Lung (tissue), 17 donors: ENCODE measurements at places on chromosomes 4 and X. TPM values are rescaled to one million over a fixed set of nuclear protein-coding genes. Genes with fewer than 3 reads are reported as not detected.
A peak's percentile ranks its signal among the peaks of the same experiment; 100 is the strongest.

DNA sequence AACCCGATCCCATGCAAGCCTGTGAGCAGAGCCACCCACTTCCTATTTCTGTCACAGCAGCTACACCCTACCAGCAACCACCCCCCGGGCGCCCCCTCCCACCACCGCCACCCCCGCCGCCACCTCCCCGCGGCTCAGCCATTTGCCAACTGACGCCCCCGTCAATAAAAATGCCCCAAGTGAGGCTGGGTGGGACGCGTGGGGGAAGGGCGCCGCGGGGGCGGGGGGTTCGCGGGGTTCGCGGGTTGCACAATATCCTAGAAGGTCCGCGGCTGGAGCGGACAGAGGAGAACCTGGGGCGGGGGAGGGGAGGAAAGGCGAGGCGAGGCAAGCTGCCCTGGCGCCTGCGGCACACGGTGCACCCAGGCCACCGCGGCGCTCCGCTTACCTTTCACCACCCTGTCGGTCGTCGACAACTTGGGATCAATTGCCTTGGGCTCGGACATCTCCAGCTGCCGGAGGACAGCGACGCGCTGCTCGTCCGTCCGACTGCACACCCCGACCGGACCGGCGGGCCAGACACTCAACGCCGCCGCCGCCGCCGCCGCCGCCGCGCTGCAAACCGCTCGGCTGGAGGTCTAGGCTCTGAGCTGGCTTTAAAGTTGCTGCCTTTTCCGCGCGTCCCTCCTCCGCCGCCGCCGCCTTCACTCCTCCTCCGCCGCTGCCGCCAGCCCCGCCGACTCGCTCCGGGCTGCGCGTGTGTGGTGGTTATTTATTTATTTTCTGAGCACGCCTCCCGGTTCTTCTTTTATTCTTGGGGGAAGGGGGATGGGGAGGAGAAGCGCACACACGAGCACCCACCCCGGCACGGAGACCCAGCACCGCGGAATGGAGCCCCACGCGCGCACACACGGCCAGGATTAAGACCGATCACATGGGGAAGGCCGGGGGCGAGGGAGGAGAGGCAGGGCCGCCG is 717 bp downstream of the PPP3CA start:
- no peaks in the 10 kb centered on the region for H3K36me3 ChIP-seq
- H3K4me3 ChIP-seq, result peak overlapping the region; percentile 97
- no peaks in the 10 kb centered on the region for H3K27me3 ChIP-seq
- H3K27ac ChIP-seq, result peak overlapping the region; percentile 95
- H3K4me1 ChIP-seq, result peaks cover 3% of the 10 kb centered on the region
- DNase-seq, result peak; percentile 69

DNA sequence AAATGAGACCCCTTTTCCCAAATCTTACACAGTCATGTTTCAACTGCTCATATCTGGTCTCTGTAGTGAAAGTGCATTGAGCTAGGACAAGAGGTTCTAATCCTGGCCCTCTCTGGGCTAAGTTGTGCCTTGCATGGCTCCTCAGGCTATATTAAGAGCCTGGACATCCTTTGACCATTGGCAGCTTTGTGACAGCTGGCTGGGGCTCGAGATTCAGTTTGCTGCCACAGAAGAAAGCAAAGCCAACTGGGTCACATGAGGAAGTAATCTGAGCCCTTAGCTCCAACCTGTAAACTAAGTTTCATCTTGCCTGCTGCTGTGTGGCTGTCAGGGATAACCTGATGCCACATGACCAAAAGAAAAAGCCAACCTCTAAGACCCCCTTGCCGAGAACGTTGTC is 51.8 kb upstream of the JADE1 start:
- H3K4me3 ChIP-seq, result no peak overlapping the region
- H3K27ac ChIP-seq, result no peak overlapping the region
- no peaks in the 10 kb centered on the region for H3K4me1 ChIP-seq
- peak; percentile 40 for DNase-seq
- no peaks in the 10 kb centered on the region for H3K36me3 ChIP-seq

GRCh38 chr4:173704201-173704600 is 174.2 kb upstream of the HAND2 start:
- no peaks in the 10 kb centered on the region for H3K27me3 ChIP-seq
- no peaks in the 10 kb centered on the region for H3K4me1 ChIP-seq
- H3K27ac ChIP-seq, result no peak overlapping the region
- H3K36me3 ChIP-seq, result no peaks in the 10 kb centered on the region

KLB gene
- total RNA-seq, result 0.80 TPM

GRCh38 chrX:125604448-125604847 is 284.8 kb downstream of the TEX13C start:
- no peaks in the 10 kb centered on the region for H3K36me3 ChIP-seq
- no peak overlapping the region for H3K4me3 ChIP-seq
- no peaks in the 10 kb centered on the region for H3K4me1 ChIP-seq
- DNase-seq, result no peak
- no peak overlapping the region for H3K27ac ChIP-seq

GRCh38 chrX:5810636-5811035 is 418.0 kb downstream of the NLGN4X start:
- H3K27ac ChIP-seq, result no peak overlapping the region
- H3K27me3 ChIP-seq, result no peaks in the 10 kb centered on the region
- H3K4me3 ChIP-seq, result no peak overlapping the region

FDCSP gene
- total RNA-seq, result not detected

- H3K4me3 ChIP-seq, result no peak overlapping the region
- no peaks in the 10 kb centered on the region for H3K36me3 ChIP-seq
- peaks cover 15% of the 10 kb centered on the region for H3K4me1 ChIP-seq
- DNase-seq, result peak; percentile 36
- no peak overlapping the region for H3K27ac ChIP-seq
- H3K27me3 ChIP-seq, result no peaks in the 10 kb centered on the region
These were observed 109.5 kb upstream of the EOLA2 start for GRCh38 chrX:150047818-150048217.

GRCh38 chrX:18271725-18272124 is 51.0 kb upstream of the BEND2 start:
- H3K27me3 ChIP-seq, result peaks cover 5% of the 10 kb centered on the region
- DNase-seq, result no peak
- no peak overlapping the region for H3K27ac ChIP-seq
- H3K4me1 ChIP-seq, result no peaks in the 10 kb centered on the region
- H3K4me3 ChIP-seq, result no peak overlapping the region
- no peaks in the 10 kb centered on the region for H3K36me3 ChIP-seq
